ENCODE measurements at places on chromosomes 6 and 20.

GRCh38 chr20:20814685-20815084 lies 102.2 kb upstream of the RALGAPA2 start:
- no peak for DNase-seq

GRCh38 chr6:82573254-82573972 lies 209.8 kb downstream of the TPBG start:
- DNase-seq: no peak

GRCh38 chr6:168132531-168133167 lies 53.6 kb upstream of the FRMD1 start:
- DNase-seq: no peak

GRCh38 chr6:21750575-21750974 lies 157.0 kb downstream of the SOX4 start:
- no peak for DNase-seq

GRCh38 chr6:167685654-167686053 lies 141.1 kb upstream of the AFDN start:
- DNase-seq: no peak

GRCh38 chr20:58852543-58853271 lies at the start of gene GNAS:
GNAS (plus strand) TSS chr20:58852716.
- DNase-seq: no peak
